ENCODE measurements at places on chromosomes 4 and X. TPM values are rescaled to one million over a fixed set of nuclear protein-coding genes. Genes with fewer than 3 reads are reported as not detected.

DNA sequence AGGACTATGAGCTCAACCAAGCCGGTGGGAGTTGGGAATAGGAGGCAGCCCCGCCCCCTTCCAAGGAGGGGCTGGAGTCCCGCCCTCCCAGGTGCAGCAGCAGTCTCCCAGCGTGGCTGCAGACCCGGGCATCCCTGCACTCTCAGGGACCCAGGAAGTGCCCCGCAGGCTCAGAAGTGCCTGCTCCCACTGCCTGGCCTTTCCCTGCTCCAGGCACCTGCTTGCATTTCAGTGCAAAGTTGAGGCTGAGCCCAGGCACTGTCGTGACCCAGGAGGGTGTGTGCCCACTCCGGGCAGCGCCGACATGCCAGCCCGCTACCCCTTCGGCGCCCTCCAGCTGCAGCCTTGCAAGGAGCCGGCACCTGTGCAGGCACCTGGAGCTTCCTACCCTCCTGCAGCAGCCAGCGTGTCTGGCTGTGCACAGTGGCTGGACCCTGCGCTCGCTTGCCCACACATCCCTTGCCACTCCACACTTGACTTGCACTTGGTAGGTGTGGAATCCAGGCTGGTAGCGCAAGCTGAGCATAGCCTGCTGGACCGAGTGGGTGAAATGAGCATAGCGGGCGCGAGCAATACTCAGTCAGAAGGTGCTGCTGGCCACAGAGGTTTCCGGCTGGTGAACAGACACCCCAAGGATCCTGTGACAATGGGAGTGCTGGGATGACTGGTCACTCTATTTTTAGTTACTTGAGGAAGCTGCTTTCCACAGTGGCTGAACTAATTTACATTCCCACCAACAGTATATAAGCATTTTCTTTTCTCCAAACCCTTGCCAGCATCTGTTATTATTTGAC lies 236.3 kb downstream of the PCDH10 start:
- no peak for DNase-seq

- peak; percentile 83 for DNase-seq
Measured at GRCh38 chr4:54233277-54233696, 4.2 kb downstream of the PDGFRA start.

- DNase-seq = no peak
Measured at GRCh38 chr4:186771624-186772023, 48.0 kb upstream of the FAT1 start.

- DNase-seq = no peak
Measured at GRCh38 chr4:38600575-38600974, 63.4 kb upstream of the KLF3 start.

GRCh38 chr4:103892586-103892985 lies 172.8 kb upstream of the TACR3 start:
- no peak for DNase-seq

GRCh38 chr4:55468724-55469123 lies 73.0 kb downstream of the TMEM165 start:
- no peak for DNase-seq

DNA sequence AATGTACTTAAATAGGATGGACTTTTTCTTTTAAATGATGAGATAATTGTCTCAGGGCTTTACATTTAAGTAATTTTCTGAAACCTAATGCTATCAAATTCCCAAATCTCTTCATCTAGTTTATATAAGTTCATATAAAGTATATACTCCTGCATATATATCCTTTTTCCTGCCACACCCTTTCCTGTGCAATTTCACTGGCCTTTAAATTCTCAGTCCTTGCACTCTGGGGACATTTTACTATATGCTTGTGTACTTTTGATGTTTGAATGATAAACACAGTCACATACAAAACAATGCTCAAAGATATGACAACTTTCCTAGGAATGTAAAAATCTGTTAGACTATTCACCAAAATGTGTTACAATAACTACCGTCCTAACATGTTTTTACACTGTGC lies 60.1 kb downstream of the NDST4 start:
- DNase-seq = no peak

GRCh38 chr4:167290678-167291077 lies 56.4 kb upstream of the SPOCK3 start:
- no peak for DNase-seq

- no peak for DNase-seq
Measured at GRCh38 chr4:168560184-168561180, 63.6 kb downstream of the PALLD start.

DNA sequence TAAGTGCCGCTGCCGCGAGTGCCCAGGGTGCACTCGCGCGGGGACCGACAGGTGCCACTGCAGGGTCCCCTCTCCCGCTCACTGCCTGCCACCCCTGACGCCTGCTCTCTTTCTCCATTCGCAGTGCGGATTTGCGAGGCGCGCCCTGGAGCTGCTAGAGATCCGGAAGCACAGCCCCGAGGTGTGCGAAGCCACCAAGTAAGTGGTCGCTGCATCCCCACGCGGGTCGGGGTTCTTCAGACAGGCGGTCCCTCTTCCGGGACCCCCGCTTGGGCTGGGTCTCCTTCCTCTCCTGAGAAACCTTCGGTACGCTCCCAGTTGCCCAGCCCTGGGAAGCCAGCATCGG lies 547 bp downstream of the GUCY1A1 start:
- peak; percentile 50 for DNase-seq

DNA sequence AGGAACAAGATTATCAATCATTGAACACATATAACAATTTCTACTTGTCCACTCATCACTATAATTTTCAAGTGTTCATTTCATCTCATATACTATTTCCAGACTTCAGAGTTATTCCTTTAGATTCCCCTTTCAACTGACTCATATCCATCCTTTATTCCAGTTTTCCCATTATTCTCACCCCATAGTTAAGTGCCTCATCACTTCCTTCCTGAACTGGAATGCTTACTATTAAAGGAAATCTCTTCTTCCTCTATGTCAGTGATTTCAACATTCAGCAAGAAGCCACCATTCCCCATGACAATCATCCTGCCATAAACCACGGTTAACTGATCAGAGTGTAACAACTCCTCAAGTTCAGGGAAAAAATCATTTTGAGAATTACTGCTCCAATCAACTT lies 198.9 kb downstream of the FBXO8 start:
- DNase-seq = no peak

GRCh38 chr4:189497516-189497915 lies 443.2 kb upstream of the FRG1 start:
- DNase-seq = no peak

DNA sequence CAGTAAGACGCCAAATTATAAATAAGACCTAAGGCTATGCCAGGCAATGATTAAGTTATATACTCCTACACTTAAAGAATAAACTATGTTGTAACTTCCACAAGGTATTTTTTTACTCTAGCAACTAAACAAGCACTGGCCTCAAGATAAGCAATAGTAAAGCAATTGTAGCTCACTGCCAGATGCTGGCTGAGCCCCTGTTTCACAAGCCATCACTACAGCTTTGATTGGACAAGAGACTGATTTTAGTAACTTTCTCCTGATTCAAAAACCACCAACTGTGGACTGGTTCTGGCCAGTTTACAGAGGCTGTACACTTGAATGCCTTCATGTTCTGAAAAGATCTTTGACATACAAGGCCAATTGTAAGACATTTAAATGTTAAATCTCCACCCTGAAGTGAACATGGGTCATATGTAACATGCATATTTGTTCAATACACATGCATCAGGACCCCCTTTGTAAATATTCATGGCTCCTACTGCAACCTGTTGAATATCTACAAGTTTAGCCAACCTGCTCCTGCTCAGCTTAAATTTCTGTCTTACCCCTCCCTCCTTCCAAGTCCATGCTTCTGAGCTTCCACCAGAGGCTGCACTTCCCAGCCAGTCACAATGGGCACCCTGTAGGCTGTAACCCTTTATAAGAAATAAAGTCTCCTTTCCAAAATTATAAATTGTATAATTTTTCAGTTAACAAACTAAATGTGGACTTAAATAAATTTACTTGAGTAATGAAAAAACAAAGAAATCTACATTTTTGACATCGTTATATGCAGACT lies 423.6 kb downstream of the ANKRD50 start:
- DNase-seq = no peak

- DNase-seq = peak; percentile 30
Measured at GRCh38 chrX:108020631-108021030, 24.2 kb upstream of the VSIG1 start.

GRCh38 chr4:13597604-13598003 lies 29.9 kb downstream of the BOD1L1 start:
- no peak for DNase-seq

DNA sequence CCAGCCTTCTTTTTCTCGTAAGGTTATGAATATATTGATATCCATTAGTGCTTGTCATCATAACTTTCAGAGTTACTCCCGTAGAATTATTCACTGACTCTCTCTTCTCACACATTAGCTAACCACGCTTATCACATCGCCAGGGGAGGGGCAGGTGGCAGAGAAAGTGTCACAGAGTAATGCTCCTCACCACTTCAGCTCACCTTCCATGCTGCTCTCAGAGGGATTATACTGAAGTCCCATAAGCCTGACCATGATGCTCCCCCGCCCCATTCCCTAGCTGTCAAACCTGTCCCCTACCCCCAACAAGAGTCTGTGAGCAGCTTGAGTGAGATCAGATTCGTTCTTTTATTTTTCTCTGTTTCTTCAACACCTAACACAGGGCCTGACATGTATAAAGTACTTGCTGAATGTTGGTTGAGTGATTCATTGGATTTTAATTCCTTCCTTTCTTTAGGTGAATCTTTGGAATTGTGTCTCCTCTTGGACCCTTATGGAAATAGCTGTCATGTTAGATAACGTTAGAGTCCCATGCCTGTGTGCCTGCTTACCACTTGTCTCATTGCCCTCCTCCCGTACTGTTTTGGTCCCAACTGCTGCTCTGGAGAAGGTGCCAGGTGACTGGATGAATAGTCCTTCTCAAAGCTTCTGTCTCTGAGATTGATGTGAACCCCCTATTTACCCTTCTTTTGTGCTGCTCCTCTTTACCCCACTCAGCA lies 55.1 kb downstream of the RS1 start:
- no peak for DNase-seq

TLR3 gene
- 0.10 TPM for total RNA-seq

RHOXF1 gene
- not detected for total RNA-seq

FAM149A gene
- total RNA-seq = not detected

EXOC1L gene
- total RNA-seq = not detected

NWD2 gene
- total RNA-seq = not detected

SUPT20HL1 gene
- not detected for total RNA-seq

FAM47E gene
- 1.3 TPM for total RNA-seq
